ENCODE measurements at places on chromosomes 13 and 19. TPM values are rescaled to one million over a fixed set of nuclear protein-coding genes. Genes with fewer than 3 reads are reported as not detected.

Gene TPTE2
- total RNA-seq: not detected

Gene OR10H1
- not detected for total RNA-seq

GRCh38 chr13:106329941-106330340 lies 205.5 kb downstream of the EFNB2 start:
- DNase-seq: no peak

GRCh38 chr13:20711301-20712044 lies 8.0 kb downstream of the IL17D start:
- no peak for DNase-seq

GRCh38 chr13:57629821-57630235 lies 1.7 kb upstream of the PCDH17 start:
- DNase-seq: peak; percentile 35

DNA sequence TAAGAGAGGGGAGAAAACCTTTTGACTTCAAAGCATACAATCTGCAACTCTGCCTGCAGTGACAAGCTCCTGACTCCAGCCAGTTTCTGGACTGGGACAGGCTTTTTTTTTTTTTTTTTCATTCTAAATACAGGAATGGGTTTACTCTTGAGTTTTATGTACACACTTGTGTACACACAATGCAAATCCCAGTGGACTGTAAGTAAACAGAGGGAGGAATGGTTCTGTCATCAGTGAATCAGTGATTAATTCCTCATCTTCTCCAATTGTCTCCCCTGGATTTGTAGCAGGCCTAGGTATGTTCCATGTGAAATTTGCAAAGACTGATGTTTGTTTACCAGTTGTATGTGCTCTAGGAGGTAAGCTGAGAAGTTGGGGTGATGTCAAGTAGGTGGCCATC lies 184.8 kb downstream of the SHISA2 start:
- DNase-seq: no peak

- no peak for DNase-seq
These were observed at the start of gene FUT2 for GRCh38 chr19:48695743-48696352. Gene FUT2, plus strand, starts transcription at chr19:48695971. Its CDS starts 6,986 bp downstream, at chr19:48702957.
